ENCODE measurements at places on chromosomes 6 and 20.

DNA sequence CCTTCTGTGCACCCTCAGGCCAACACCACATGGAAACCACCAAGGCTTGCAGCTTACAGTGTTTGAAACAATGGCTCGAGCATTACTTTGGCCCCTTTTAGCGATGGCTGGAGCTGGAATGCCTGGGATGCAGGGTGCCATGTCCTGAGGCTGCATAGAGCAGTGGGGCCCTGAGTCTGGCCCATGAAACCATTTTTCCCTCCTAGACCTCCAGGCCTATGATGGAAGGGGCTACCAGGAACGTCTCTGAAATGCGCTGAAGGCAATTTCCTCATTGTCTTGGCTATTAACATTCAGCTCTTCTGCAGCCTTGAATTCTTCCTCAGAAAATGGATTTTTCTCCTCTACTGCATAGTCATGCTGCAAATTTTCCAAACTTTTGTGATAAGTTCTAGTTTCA, 29.9 kb upstream of the SERINC1 start:
- DNase-seq, result no peak

GRCh38 chr6:42915732-42916131, at the start of gene PTCRA:
PTCRA (plus strand) TSS chr6:42916053; CDS start chr6:42916070, 17 bp downstream.
- no peak for DNase-seq

DNA sequence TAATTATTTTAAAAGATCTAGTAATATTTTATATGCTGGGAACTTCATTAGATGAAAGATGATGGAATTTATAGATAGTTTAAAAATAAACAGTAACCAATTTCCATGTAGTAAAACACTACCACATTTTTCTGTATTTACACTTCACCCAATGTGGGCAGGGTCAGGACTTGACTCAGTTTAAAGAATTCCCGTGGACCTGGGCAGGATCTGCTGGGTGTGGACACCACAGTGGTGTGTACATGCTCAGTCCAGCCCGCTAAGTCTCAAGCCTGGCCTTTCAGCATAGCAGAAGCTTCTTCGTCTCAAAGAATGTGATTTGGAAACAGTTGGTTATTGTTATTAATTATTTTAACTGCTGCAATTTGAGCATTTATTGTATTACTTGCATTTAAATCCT, 364.2 kb downstream of the SYNE1 start:
- DNase-seq, result no peak

GRCh38 chr6:26071135-26071534, 16.1 kb upstream of the HFE start:
- DNase-seq, result no peak

- peak; percentile 74 for DNase-seq
Observed at GRCh38 chr20:1212607-1213396, 9.5 kb downstream of the C20orf202 start.

- no peak for DNase-seq
Observed at GRCh38 chr6:26241033-26241895, 123.7 kb upstream of the BTN3A2 start.

DNA sequence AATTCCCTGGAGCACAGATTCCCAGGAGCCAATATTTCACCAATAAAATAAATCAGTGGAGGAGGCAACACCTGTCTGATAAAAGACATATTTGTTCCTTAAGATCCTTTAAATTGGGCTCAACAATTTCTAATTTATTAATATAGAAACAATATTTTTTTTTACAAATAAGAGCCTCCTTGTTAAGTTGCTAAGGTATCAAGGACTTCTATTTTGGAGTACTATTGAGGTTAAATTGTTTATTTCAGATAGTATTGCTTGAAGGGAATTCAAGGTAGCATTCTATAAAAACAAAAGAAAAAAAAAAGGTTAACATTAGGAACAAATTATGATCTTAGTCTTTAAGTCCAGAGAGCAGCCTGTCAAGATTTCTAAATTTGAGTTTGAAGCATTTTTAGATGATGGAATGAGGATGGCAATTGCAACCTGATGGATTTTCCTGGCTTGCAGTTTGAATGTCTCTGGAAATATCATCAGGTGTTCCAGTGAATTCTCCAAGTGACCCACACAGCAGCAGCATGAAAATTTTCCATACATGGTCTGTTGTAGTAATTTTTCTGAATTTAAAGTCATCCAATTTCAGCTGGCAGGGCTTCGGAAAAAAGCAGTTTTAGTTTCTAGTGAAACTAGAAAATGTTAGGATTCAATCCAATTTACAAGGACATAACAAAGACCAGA, 19.3 kb upstream of the NCR2 start:
- no peak for DNase-seq

GRCh38 chr6:149064660-149065015, 252.9 kb upstream of the TAB2 start:
- no peak for DNase-seq

DNA sequence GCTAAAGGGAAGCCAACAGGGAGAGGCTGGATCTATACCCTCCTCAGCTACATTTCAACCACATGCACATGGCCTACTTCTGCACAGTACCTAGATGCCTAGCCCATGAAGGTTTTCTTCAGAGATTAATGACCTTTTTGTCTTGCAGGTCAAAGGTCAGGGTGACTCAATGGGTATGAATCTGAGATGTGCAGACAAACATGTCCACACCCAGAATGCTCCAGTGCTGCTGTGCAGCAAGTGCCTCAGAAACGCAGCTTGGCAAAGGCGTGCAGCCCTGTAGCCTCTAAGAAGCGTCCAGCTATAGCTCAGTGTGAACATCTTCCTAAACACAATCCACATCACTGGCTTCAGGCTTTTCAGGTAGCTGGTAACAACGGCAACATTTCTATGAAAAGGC, 24.4 kb downstream of the MAP1LC3A start:
- DNase-seq, result no peak

GRCh38 chr6:54267798-54268197, 40.4 kb upstream of the TINAG start:
- no peak for DNase-seq

- DNase-seq, result no peak
Observed at GRCh38 chr20:64119301-64119680, 11.9 kb upstream of the NPBWR2 start.

DNA sequence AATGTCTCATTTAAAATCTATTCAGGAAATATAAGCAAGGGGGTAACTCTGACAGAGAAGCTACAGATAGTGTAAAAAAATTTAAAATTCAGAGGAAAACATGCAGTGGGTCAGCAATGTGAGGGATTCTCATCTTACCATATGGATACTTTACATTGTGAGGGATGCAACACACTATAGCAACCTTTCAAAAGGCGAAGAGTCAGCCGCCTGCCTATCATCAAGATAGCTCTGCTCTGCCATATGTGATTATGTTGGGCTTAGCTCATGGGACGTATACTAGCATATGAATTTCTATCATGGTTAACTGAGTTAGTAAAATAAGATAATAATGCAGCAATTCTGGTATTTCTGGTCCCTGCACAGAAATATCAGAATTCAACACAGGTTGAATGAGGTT, 130.9 kb downstream of the MAP3K7 start:
- DNase-seq, result no peak

- no peak for DNase-seq
Observed at GRCh38 chr6:42140032-42140431, 2.4 kb downstream of the C6orf132 start.

- no peak for DNase-seq
Observed at GRCh38 chr20:16314320-16314719, 258.9 kb downstream of the KIF16B start.

DNA sequence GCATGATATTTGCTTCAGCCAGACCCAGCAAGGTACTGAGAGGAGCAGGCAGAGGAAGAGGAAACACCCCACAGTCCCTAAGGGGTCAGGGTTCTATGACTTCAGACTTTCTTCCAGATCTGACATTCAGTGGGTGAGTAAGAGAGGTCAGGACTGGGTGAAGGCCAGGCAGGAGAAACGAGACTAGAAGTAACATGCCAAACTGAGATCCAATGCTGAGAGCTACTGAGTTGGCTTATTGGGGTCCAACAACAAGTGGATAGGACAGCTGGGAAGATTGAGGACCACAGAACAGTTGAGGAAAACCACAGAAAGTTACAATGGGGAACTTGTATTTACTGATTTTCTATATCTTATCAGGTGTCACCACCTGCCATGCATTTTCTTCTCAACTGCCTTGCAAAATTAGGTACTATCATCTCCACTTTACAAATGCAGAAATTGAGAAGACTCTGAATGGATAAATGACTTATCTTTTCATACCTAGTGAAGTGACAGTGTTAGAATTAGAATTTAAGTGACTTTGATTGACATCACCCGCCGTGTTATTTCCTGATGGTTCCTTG, 43.8 kb upstream of the HIVEP1 start:
- no peak for DNase-seq

DNA sequence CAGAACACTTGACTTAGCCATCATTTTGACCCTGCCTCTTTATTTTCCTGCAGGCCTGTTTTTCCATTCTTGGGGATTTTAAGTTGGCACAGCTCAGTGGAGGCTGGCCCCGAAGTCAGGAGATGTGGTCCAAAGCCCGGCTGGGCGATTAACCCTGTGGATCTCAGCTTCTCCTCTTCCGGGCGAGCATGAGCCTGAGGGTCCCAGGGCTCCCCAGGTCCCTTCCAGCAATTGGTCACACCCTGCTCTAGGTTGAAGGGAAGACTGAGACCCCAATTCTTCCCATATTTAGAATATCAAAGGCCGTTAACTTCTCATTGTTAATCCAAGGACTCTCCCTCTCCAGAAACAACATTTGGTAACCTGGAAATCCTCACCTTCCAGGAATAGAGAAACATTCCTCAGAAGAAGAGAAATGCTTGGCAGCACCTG, 2.3 kb downstream of the THBS2 start:
- DNase-seq, result peak; percentile 33

- DNase-seq, result peak; percentile 53
Observed at GRCh38 chr6:165704045-165704748, 41.2 kb upstream of the PDE10A start.

GRCh38 chr20:57483287-57484050, 41.5 kb downstream of the CTCFL start:
- no peak for DNase-seq

Data from hippocampal formation (tissue), 2 donors.